ENCODE measurements at places on chromosomes 16 and 17.
A peak's percentile ranks its signal among the peaks of the same experiment; 100 is the strongest.

DNA sequence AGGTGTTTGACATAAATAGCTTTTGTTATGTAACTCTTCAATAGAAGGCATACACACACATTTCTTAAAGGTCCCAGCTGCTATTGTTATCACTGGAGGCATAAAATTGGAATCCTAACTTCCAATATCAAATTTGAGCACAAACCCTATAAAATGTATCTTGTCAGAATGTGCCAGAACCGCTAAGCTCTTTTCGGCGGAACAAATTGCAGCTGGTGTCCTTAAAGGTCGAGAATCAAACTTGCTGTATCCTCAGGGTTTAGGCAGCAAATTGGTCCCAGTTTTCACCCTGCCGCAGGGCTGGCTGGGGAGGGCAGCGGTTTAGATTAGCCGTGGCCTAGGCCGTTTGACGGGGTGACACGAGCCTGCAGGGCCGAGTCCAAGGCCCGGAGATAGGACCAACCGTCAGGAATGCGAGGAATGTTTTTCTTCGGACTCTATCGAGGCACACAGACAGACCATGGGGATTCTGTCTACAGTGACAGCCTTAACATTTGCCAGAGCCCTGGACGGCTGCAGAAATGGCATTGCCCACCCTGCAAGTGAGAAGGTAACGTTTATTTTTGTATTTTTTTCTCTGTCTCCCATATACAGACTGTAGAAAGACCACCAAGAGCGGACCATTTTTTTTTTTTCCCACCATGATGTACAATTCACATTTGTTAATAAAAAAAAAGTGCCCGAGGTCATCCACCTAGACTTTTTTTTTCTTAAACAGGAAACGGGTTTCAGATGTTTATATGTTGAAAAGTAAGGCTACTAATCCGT is 297.1 kb downstream of the IRF8 start:
- no peak for DNase-seq

DNA sequence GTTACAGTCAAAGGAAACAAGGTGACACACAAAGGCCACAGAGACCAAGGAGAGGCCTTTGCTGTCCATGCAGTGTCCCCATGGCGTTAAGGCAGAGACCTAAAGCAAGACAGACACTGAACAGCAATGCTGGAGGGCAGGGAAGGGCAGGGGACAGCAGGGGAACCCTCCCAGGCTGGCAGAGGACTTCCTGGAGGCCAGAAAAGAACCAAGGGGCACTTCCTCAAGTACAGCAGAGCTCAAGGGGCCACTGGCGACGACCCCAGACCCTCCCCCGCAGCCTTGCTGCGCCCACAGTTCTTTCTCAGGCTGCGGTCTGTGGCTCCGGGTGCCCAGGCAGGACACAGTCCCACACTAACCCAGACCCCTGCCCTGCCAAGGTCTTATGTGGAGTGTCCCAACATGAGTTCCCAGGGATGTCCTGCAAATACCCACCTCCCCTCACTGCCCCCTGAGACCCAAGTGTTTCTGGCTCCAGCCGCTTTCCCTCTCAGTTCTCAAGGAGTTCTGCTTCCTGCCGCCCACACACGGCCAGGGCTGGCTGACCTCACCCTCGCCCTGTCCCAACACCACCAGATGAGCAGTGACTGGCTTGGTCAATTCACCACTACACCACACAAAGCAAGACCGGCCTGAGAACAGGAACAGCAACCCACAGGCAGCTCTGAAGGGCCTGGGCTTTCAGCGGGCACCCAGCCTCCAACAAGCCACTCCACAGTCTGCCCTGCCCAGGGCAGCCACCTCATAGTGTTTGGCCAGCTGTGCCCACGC is 4.2 kb downstream of the CLCN7 start:
- peak; percentile 56 for DNase-seq

DNA sequence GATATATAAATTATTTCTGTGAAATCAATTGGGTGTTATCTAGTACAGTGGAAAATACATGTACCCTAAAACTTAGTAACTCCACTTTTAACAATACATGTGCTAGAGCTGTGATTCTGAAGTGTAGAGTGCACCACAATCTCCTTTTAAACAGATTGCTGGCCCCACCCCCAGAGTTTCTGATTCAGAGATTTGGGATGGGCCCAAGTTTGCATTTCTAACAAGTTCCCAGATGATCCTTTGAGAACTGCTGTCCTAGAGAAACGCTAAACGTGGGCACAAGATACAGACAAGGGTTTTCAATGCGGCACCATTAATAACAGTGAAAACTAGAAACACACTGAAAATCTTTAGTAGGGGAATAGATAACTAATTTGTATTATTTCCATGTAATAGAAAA is 49.2 kb downstream of the NXPH3 start:
- DNase-seq = no peak

DNA sequence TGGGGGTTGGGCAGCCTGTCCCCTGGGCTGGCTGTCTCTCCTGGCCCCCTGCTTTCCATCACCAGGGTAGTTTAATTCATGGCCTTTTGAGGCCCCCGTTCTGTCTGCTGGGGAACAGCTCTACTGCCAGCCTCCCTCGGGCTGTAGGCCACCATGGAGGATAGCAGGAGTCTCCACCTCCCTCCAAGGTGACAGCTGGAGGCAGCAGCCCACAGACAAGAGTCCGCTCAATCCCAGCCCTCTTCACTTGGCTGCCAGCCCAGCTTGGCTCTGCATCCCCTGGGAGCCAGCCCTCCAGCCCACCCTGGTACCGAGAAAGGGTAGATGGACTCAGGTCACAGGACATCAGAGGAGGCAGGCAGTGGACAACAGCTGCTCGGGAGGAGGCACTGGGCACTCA is 194.6 kb upstream of the SDK2 start:
- DNase-seq = no peak

DNA sequence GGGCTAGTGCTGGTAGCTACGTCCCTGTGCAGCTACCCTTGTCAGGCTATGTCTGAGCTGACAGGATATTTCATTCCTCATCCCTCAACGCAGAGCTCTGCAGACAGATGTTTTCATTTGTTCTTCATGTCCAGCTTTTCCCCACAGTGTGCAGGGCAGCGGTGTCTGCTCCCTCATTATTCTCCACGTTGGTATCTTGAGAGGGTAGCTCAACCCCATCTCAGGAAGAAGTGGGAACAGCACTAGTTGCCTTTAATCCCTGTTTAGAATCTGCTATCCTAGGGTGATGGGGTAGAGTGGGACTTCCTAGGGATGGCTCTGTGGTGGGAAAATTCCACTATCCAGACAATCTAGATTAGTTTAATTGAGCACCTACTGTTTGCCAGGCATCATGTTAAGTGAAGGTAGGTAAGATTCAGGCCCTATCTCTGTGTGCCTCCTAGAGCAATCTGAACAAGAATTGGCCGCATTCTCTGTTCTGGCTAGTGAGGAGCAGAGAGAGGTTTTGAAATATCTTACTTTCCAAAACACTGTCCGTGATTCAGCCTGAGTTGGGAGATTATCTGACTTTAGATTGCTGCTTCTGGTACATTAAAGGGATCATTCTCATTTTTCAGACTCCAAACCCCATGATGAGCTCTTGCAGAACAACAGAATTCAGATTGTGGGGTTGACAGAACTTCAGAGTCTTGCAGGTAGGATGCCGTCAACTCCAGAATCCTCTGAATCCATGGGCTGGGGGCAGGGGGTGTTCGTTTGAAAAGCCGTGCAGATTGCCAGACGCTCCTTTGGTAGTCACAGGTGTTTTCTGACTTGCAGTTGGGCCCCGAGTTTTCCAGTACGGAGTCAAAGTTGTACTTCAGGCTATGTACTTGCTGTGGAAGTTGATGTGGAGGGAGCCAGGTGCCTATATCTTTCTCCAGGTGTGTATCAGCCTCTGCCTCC is 963 bp downstream of the ALG1 start:
- peak; percentile 22 for DNase-seq
